ENCODE measurements at places on chromosomes 5 and 9.

- DNase-seq = no peak
Measured at GRCh38 chr5:38396766-38397165, 138.4 kb downstream of the EGFLAM start.

DNA sequence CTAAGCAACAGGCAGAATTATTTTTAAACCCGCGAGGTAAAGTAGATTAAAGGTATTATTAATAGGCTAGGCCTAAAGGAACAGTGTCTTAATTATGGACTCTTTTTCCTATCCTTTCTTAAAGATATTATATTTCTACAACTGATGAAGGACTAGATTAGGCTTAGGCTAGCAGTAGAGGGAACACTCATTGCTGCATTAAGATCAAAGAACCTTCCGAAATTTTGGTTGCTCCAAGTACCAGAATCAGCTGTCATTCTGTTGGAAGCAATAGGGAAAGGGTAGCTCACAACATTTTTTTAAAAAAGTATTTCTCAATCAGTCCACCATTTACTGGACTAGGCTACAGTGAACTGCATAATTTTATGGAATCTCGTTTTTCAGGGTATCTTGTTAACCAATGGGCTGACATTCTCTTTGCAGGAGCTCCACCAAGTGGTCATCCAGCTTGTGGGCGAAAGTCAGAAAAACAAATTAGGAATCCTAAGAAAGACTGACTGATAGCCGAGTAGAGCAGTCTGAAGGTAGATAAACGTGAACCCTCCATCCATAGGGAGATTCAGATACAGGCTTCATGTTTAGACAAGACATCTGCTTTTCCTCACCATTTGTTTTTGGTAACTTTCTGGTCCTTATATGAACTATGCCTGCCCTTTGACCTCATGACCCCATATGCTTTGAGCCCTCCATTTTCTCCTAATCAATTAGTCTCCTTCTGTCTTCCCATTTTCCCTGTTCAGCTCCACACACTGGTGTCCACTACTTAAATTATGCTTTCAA, 103.6 kb upstream of the CHD1 start:
- DNase-seq = no peak

- no peak for DNase-seq
Measured at GRCh38 chr9:13213337-13213736, 66.2 kb downstream of the MPDZ start.

GRCh38 chr9:124664143-124664542, 107.0 kb downstream of the NR6A1 start:
- DNase-seq = no peak

DNA sequence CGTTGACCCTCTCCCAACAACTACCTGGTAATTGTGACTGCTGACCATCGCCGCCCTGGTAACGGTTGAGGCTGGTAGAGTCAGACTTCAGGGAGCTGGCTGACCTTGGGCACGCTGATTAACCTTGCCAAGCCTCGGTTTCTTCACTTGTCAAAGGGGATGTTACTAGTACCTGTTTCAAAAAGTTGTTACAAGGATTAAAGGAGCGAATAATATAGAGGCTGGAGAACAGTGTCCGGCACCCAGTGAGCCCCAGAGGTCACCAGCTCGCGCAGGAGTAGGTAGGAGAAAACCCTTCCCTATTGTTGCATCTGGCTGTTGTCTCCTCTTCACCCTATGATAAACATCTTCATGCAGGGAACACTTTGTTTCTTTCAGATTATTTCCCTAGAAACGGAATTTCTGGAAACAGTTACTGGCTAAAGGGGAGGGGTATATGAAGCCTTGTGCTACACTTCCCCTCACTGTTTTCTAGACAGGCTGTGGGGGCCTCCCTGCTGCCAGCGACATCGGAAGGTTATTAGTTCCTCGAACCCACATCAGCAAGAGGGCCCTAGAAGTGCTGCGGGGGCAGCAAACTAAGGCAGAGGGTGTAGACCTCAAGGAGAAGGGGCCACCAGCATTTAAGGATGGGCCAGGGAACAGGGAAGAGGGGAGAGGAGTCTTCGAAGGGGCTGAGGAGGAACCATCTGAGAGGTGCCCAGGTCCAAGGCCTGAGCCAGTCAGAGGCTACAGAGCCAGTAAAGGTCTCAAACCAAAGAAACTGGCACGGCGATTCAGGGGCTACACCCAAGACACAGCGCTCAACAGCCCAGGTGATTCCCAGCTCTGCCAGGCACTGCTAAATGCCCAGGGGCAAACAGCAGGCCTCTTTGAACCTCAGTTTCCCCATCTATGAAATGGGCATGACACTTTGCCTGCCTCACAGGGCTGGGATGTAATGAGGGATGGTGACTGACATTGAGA, 37.6 kb downstream of the HRH2 start:
- no peak for DNase-seq

DNA sequence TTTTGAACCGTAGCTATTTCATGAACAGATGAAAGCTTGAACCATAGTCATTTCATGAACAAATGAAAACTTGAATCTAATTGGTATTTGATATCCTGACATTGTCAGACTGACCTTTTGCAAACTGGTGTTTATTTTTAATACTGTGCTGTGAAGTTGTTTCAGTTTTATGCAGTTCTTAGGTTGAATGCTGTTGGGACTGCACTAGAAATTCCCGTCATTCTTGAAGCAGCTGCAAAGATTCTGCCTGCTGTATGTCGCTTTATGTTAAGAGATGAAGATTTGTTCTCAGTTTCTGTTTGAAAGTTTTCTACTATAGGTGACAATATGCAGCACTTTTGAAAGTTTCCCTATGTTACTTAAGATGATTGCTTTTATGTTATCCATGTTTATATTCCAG, 22.5 kb upstream of the FAM120AOS start:
- DNase-seq = no peak

DNA sequence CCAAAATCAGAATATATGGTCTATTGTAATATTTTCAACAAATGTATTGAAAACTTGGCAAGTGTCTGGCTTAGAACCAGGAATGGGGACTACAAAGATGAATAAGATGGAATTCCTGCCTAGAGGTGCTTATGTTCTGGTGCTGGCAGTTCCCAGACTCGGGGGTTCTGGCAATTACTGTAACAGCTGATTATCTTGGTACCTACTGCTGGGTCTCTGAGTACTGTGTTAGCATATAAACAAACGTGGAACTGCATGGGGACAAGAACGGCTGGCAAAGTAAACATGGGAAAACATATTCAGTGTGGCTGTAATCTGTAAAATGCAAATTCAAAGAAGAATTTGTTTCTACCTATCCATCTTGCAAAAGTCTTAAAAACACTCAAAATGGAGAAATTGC, 89.9 kb downstream of the SLC24A2 start:
- no peak for DNase-seq

DNA sequence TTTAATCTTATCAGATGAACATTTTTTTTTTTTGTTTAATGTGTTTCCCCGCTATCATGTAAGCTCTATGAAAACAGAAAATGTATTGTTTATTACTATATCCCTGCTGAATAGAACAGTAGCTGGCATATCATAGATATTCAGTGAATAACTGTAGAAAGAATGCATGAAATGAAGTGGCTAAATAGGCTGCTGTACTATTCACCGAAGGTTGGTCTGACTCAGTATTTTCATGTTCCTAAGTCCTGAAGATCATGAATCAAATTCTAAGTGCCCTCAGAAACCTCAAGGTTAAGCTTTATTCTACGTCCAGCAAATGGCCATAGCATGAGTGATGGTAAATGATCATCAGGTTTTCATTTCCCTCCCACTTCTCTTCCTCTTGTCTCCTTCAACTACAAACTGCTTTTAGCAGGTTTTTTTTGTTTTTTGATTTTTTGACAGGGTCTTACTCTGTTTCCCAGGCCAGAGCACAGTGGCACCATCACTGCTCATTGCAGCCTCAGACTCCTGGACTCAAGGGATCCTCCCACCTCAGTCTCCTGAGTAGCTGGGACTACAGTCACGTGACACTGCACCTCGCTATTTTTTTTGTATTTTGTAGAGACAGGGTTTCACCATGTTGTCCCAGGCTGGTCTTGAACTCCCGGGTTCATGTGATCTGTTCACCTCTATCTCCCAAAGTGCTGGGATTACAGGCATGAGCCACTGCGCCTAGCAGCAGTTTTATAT, 19.1 kb upstream of the ZFAND5 start:
- DNase-seq = no peak

- no peak for DNase-seq
Measured at GRCh38 chr9:83671451-83671850, 36.3 kb downstream of the UBQLN1 start.

DNA sequence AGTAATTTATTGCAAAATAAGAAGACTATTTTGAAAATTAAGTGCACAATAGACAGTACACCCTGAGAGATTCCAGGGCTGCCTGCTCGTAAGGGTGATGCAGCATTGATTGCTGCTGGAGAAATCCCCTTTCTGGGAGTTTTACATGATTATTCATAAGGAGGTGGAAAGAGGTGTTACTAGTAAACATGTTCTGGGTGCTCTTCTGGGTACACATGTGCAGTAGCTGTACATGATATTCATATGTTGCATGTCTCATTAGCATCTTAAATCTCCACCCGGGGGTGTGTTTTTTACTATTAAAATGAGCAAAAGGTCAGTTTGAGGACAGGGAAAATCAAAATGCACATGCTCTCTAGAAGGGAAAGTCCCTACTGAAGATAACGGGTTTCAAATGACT, 264.8 kb downstream of the CDK5RAP2 start:
- no peak for DNase-seq

GRCh38 chr5:181149806-181150733, 2.7 kb downstream of the OR2V2 start:
- no peak for DNase-seq

DNA sequence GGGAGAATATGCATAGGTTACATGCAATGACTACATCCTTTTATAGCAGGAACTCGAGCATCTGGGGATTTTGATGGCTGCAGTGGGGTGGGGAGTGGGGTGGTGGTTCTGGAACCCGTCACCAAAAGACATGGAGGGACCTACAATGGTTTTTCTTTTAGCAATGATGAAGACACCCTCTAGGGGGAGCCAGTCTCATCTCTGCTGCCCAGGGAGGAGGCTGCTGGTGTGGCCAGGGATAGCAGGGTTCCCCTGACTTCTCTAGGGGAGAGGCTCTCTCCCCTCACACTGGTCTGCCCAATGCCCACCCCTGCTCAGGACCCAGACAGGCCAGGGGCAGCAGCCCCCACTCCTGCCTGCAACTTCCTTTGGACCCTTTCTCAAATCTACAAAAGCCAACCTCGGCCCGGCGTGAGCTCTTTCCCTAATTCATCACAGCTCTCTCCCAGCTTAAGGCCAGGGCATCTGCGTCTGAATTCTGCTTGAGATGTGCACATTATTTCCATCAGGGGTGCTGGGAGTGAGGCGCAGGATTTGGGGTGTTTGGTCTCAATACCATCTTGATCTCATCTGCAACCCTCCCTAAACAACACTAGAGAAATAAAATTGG, 73.6 kb upstream of the RETREG1 start:
- DNase-seq = no peak

DNA sequence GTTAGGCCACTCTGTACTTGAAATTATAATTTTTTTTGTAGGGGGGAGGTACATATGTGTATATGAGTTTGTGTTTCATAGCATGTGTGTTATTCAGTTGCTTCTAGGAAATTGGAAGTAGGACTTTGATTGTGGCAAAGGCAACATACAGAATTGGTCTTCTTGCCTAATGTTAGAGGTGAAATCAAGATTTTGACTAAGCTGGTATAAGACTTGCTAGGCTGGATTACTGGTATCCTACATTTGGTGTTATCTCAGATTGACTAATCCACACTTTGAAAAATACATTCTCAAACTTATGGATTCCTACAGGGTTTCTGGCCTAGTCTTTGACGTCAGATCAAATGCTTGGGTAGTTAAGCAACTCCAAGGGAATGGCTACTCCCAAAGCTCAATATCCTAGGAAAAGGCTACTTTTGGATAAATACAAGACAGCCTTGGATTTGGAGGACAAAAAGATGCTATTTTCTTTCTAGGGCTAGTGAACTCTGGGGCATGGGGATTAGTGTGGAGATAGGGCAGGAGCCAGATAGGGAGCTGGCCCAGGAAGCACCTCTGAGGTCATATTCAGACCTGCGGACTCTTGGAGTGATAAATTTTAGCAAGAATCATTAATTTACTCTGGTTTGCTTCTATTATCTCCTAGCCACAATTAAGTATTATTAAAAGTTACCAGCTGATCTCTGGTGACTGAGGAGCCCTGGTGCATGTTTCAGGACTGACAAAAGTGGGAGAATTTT, 144.0 kb upstream of the RPS23 start:
- no peak for DNase-seq

GRCh38 chr9:112323378-112323854, 10.0 kb downstream of the PTBP3 start:
- DNase-seq = no peak

DNA sequence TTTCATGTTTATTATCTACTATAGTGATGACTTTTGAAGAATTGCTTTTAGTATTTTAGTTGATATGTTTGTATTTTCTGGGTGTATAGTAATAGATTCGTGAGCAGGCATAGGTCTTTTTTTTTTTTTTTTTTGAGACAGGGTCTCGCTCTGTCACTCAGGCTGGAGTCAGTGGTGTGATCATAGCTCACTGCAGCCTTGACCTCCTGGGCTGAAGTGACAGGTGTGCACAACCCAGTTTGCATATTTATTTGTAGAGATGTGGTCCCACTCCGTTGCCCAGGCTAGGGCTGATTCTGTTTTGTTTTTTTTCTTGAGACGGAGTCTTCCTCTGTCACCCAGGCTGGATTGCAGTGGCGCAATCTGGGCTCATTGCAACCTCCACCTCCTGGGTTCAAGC, 11.9 kb downstream of the ERBIN start:
- DNase-seq = no peak

DNA sequence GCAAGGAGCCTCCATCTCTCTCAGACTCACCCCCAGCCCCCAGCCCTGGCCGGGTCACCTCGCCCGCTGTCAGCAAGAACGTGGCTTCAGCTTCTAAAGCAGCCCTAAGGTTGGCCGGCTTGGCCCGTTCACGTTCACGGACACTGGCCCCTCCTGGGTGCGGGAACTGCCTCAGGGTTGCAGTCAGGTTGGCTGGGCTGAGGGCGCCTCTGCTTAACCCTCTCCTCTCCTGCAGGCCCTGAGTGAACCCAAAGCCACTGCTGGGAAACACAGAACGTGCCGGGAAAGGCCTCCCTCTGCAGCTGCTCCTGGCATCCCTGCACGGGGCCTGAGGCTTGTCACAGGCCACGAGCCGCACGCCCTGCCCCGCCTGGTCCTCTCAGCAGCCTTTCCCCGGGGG, 40.1 kb upstream of the UBAC1 start:
- DNase-seq = no peak

- no peak for DNase-seq
Measured at GRCh38 chr5:169711551-169712225, 74.6 kb downstream of the DOCK2 start.

GRCh38 chr5:98415663-98416062, 357.8 kb upstream of the RGMB start:
- DNase-seq = no peak

DNA sequence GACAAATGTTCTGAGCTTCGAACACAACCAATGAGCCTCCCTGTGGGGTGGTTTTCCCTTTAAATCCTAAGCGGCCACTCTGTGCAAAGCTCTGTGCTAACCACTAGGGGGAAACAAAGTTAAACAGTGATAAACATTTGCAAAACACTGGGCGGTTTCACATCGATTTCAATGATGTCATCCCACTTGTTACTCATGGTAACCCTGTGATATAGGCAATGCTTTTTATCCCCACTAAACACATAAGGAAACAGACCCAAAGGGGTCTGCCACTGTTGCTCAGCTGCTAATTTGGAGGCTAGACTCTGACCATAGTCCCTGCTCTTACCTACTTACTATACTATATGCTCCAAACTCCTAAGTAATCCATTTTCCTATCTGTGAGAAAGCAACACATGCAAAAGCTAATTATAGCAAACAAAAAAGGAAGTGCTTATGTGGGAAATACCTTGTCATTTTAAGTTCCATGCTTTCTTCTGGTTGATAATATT, 57.3 kb downstream of the PTPN3 start:
- peak; percentile 64 for DNase-seq
